Activated CD8-positive, alpha-beta memory T cell treated with anti-CD3 and anti-CD28 coated beads for 24 hours (primary cell): ENCODE measurements at places on chromosomes 5 and 9.

DNA sequence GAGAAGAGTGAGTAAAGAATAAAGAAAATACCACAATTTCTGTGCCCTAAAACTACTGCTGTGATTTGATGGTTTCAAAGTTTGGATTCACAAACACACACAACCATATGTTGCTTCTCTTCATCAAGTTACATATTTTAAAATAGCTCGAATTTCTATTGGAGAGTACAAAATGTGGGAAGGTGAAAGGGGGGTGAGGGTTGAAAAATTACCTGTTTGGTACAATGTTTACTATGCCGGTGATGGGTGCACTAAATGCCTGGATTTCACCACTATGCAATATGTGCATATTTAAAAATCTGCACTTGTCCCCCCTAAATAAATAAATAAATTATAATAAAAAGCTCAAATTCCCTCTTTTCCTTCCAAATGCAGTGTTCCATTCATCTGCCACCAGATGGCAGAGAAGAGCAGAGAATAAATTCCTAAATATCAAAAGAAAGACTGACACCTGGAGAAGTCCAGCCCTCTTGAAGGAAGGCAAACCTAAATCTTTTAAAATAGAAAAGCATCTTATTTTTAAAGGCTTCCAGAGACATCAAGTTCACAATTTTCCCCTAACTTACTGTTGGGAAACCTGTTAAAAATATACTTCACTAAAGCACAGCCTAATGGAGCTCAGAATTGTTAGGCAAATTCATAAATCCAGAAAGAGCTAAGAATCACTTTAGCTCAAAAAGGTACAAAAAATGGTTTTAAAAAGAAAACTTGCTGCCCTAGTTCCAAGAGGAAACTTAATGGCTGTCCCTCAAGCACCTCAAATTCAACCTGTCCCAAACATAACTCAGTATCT is 24.8 kb upstream of the HNRNPA0 start:
- DNase-seq: no peak

DNA sequence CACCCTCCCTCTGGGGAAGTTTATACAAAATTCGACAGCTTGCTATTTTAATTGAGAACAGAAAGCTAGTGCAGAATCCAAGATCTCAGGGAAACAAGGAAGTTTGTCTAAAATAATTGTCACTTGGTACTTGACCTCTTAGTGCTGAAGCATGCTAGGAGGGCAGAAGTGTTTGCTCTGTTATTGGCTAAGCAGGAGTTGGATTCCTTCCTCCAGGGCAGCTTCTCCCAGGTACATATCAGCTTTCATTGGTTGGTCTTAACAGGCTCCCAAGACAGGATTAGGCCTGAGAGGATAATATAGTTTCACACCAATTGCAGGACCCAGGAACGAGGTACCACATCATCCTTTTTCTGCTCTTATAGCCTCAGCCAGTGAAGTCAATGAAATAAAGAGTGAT is 432.8 kb downstream of the IRX1 start:
- DNase-seq: no peak

DNA sequence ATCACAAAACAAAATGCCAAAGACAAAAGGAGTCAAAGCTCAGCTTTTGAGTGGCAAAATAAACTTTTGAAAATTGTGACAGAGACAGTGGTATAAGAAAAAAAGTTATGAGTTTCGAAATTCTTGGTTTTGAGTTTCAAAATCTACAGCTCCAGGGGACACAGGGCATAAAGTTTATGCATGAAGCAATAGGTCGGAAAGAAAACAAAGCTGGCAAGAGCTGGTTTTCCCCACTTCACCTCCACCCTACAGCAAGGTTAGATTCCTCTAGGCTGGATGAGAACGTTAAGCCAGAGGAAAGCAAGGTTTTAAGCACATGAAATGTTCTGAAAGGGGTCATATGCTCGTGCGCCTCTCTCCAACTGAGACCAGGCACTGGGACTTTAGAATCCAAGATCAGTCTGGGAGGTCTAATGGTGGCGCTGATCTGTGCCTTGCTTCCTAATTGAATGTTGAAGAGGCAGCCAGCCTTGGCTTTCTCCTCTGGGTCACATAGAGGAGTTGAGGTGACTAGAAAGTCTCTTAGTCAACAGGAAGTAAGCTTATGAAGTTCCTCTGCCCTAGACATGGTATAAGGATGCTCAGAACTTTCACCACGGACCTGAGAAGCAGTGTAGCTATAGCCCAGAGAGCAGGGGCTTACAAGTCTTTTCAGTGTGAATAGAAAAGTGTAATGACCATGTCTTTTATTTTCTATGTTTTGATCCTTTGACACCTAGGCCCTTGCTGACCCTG is 167.7 kb upstream of the DMAC1 start:
- no peak for DNase-seq

DNA sequence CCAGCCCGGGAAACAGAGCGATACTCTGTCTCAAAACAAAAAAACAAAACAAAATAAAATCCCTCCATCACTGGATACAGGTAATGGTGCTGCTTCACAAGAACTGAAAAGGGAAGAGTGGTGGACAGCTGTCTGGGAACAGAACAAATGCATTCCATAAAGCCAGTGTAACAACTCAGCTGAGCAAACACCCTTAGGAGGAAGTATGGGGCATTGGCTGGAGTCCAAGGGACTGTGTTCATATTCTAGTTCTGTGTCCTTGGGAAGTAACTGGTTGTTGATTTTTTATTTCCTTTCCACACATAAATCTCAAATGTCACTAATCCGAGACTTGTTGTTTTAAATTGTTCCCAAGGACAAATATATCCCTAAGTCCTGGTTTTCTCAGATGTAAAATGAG is 38.3 kb downstream of the HTR1A start:
- DNase-seq: no peak

GRCh38 chr5:6745706-6746222 is 32.5 kb downstream of the TENT4A start:
- no peak for DNase-seq

DNA sequence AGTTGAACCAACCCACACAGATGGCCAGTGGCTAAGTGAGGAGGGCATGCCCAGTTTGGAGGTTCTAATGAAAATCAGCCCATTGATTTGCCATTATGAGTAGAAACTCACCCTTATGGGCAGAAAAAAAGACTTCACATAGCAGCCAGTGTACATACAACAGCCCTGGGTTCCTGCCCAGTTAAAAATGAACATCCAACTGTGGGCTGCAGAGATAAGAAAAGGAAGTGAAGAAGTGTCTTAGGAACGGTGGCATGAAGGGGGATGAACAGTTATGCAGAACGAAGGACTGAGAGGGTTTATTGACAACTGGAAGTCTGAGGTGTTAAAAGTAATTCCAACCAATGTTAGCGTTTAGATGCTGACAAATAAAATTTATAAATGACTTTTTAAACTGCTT is 118.4 kb downstream of the MARCHF3 start:
- no peak for DNase-seq

GRCh38 chr5:94433397-94434163 is 184.8 kb downstream of the KIAA0825 start:
- DNase-seq: no peak
